Muscle of arm (tissue), 14 donors: ENCODE measurements at places on chromosomes 5 and 9.

DNA sequence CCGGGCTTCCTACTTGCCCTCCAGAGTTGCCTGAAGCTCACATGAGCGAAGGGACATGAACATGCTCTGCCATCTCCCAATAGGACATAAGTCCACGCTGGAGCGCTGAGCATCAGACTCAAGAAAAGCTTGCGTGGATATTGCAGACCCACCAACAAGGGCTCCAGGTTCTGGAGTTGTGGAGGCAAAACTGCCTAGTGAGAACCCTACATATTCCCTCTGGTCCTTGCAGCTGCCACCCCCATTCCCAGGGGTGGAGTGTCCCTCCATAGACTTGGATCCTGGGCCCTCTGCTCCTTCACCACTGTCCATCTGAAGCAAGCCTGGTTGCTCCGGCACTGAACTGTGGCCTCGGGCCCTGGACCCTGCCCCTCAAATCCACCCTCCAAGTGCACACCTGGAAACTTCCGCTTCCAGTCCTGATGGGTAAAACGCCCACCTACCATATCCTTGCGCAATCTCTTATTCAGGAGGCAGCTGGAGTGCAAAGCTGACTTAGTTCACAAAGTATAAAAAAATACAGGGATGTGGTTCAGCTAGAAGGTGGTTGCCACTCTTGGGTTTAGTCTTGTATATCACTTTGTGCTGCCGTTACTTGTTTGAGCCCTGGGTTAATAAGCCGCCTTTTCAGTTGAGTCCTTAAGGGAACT lies 28.0 kb downstream of the HRH2 start:
- DNase-seq = no peak

- DNase-seq = no peak
Observed at GRCh38 chr9:106753155-106753671, 109.8 kb upstream of the ZNF462 start.

GRCh38 chr5:143426437-143426991 lies 23.0 kb upstream of the NR3C1 start:
- no peak for DNase-seq

DNA sequence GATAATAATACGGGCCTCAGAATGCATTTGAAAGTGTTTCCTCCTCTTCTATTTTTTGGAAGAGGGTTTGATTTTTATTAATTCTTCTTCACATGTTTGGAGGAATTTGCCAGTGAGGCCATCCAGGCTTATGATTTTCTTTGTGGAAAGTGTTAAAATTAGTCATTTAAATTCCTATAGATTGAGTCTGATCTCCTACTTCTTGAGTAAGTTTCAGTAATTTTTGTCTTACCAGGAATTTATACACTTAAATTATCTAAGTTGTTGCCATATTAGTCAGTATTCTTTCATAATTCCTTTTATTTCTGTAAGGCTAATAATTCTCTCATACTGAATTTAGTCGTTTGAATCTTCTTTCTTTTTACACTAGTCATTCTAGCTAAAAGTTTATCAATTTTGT lies 25.2 kb upstream of the HAPLN1 start:
- DNase-seq = no peak
